Dermis blood vessel endothelial cell (primary cell): ENCODE measurements at places on chromosomes 3 and 15.
A peak's percentile ranks its signal among the peaks of the same experiment; 100 is the strongest.

DNA sequence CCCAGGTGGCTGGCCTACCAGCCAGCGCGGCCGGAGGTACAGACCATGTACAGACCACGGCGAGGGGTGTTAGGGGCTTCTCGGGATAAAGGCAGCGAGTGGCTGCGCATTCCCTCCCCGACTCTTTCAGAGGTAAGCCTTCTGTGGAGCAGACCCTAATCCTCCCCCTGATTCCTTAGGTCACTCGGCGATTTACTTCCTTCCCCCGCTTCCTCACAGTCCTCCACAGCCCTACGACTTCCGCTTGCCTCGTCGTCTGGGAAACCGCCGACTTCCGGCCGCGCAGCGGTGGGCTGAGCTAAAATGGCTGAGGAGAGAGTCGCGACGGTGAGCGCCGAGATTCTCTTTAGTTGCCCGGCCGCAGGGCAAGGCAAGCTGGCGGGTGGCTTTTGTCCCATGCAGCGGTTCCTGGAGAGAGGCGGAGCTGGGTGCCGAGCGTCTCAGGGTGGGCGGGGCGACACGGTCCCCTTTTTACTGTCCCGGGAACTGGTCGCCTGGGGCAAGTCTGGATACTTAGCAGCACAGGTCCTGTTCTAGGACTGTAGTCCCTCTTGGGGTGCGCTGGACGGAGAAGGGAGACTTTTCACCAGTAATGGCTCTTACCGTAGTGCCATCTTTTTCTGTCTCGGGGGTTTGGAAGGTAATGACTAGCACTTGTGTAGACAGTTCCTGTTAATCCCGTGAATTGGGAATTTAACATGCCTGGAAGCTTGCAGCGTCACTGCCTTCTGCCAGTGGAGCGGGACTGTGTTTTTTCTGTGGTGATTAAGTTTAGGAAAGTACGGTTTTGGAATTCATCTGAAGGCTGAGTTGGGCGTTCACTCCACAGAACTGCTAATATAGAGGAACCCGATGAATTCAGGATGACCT lies at the start of the genes BBS4 and HIGD2B:
TSS of gene BBS4 (plus strand) at position 283 of the 870 bp plus-strand sequence. CDS start at position 304, 21 bp downstream.
TSS of gene HIGD2B (minus strand) at position 258 of the 870 bp plus-strand sequence. CDS start 9,808 bp downstream, outside the sequence.
- DNase-seq = peak; percentile 88

DNA sequence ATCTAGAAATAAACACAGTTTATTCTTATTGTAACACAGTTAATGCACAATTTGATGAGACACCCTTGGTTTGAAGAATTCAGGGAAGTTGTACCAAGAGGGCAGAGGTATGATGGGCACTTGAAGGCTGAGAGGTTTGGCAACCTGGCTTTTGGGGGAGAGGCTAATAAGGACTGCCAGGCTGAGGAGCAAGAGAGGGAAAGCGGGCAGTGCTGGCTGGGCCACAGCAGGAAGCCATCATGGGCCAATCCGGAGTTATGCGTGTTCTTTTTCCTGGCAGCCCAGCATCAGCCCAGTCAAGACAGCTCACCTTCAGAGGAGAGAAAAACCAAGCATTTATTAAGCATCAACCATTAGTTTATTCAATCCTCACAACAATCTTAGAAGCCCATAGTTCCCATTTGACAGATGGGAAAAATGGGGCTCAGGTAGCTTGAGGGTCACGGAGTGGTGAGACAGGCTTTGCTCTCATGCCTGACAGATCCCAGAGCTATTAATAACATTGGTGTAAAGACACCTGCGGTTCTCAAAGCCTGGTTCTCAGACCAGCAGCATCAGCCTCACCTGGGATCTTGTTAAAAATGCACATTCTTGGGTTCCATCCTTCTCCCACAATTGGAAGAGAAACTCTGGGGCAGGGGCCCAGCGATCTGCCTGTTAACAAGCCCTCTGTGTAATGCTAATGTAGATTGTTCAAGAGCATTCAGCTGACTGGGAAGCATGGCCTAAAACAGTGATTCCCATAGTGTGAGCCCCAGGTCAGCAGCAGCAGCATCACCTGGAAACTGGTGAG lies 183.7 kb downstream of the NTRK3 start:
- no peak for DNase-seq

GRCh38 chr3:40720863-40721262 lies 196.1 kb downstream of the ZNF621 start:
- no peak for DNase-seq

DNA sequence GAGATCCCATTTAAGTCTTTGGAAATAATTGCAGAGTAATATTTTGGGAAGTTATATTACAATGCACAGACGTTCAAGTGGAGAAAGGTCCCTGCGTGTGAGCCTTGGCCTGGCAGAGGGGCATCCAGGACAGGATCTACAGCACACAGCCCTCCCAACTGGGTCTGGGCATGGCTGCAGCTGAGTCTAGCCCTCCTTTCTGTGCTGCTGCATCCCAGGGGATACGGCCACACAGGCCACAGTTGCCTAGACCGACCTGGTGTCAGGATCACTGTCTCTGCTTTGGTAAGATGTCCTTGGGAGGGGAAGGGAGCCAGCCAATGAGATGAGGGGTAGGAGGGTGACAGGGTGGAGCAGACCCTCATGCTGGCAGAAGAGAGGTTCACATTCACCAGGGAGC lies 46.1 kb downstream of the APBA2 start:
- DNase-seq = no peak

GRCh38 chr3:13427662-13428603 lies 7.8 kb upstream of the NUP210 start:
- no peak for DNase-seq

DNA sequence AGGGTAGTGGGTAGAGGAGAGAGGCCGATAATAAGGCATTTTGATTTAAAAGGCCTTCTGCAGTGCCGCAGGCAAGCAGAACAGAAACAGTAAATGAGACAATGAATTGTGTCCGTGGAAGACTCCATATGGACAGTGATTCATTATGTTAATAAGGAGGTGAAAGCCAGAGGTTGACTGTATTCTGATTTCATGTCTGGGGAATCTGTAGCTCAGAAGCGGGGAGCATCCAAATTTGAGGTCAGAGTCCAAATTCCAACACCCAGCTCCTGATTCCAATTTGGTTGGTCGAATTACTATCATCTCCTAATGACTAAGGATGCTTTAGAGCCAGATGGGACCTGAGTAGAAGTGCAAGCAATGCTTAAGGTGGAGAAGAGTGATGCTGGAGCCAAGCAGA lies 1.0 kb upstream of the TBC1D21 start:
- DNase-seq = no peak

DNA sequence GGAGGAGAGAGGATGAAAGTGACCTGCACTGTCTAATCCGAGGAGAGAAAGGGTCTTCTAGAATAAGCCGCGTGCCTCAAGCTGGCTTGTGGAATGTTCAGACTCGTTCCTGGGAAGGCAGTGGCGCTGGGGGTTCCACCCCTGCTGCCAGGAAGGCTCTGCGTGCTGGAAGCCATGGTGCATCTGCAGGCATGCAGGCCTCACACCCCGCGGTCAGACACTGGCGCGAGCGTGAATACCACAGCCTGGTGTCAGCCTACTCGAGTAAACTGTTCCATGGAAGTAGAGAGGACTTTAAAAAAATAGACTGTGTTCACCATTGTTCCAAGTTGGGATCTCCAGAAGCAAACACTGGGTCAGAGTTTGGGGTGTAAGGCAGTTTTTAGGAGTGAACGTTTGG lies 25.9 kb upstream of the GABRG3 start:
- no peak for DNase-seq

DNA sequence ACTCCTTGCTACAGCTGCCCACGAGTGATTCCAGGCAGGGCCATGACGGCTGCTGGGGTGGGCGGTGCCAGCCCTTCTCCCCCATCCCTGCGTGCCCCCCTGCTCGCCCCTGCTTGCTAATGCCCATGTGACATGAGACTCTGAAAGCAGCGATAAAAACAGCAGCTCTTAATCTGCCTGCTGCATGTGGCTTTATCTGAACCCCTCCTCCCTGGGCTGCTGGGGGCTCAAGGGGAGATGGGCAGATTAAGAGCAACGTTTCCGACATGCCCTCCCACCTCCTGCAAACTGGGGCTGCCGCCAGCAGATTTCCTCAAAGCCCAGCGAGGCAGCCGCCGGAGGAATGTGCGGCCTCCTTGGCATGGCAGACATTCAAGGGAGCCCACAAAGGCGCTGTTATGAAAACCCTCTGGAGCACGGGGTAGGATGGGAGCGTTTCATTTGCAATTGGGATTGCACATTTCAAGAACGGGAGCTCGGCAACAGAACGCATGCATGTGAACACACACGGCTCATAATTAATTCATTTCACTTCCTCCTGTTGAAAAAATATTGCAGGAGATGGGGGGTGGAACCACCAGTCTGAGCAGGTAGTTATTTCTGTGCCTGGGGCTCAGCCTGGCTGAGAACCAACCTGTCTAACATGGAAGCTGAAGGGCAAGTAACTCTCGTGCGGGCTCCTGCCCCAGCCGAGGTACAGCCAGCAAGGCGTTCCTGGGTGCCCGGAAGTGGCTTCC lies 504.2 kb upstream of the PROK2 start:
- peak; percentile 39 for DNase-seq

GRCh38 chr3:167739190-167739810 lies 3.8 kb downstream of the SERPINI1 start:
- DNase-seq = no peak

DNA sequence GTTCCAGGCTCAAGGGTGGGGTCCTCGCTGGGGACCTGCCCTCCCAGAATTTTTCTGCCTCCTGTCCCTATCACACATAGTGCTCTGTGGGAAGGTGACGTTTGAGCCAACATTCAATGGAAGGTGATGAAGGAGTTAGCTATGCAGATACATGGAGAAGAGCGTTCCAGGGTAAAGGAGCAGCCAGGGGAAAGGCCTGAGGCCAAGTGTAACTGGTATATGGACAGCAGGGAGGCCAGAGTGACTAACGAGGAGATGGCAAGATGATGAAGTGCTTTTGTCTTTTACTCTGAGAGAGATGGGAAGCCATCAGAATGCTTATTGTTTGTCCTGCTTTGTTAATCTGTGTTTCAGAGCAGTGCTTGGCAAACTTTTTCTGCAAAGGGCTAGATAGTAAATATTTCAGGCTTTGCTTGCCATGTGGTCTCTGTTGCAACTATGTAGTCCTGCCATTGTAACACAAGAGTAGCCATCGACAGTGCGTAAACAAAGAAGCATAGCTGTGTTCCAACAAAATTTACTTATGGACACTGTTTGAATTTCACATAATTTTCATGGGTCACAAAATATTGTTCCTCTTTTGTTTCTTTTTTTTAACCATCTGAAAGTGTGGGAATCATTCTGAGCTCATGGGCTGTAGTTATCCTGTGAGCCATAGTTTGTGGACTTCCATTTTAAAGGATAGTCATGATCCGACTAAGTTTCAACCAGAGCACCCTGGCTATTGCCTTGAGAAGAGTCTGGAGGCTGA lies 25.8 kb upstream of the PIAS1 start:
- DNase-seq = no peak

- no peak for DNase-seq
These were observed 21.0 kb downstream of the RAB8B start for GRCh38 chr15:63210151-63211091.

DNA sequence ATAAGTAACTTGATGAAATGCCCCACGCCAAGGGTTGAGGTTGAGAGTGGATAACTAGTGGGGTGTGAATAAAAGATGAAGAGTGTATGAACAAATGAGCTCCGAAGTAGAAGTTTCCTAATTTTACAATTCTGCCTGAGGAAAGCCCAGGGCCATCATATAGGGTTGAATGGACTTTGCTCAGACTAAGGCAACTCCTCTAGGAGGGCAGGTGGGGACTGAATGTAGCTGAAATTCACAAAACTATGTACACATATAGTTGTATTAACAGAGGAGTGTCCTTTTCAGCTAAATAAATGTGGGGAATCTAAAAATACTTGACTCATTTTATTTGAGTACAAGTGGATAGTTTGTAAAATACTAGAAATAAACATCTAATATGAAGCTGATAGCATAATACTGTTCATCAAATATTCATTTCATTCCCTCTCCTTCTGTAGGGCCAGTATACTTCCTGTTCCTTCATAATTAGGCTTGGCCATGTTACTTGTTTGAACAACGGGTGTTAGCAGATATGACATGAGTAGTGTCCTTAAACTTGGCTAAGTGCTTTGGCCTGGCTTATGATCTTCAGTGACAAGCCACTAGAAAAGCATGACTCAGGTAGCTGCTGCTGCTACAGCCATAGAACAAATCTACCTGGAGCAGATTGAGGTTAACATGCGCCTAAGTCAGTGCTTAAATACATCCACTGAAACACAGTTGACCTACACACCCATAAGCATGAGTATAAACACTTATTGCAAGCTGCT lies 26.5 kb downstream of the PLSCR1 start:
- DNase-seq = no peak
